Nucleus accumbens (tissue), 56 donors: ENCODE measurements at places on chromosomes 2 and 18.

- no peak for DNase-seq
These were observed 909 bp downstream of the ATP6V1C2 start for GRCh38 chr2:10722252-10722825.

- DNase-seq = no peak
These were observed 14.8 kb downstream of the SP110 start for GRCh38 chr2:230205034-230205433.

- DNase-seq = no peak
These were observed 818.8 kb downstream of the SLC4A3 start for GRCh38 chr2:220446106-220446712.

DNA sequence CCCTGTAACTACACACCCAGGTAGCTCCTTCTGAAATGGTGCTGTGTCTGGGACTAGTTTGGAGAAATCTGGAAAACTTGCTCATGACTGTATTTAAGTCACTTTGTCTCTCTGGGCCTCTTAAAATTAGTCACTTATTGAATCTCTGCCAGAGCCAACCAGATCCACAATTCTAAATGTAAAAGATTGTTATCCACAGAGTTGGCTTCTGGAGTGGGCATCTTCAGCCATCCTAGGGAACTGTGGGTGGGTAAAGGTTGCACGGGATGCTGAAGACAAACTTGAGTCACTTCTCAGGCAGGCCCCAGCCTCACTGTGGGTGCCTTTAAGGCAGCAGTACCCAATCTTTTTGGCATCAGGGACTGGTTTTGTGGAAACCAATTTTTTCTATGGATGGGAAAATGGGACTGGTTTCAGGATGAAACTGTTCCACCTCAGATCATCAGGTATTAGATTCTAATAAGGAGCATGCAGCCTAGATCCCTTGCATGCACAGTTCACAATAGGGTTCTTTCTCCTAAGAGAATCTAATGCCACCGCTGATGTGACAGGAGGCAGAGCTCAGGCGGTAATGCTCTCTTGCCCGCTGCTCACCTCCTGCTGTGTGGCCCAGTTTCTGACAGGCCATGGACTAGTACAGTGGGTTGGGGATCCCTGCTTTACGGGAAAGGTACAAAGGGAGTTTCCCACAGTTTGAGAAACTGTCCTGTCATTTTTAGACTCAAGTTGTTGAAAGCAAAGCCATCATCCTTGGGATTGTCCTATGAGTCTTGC lies 98.3 kb upstream of the SPRED2 start:
- no peak for DNase-seq

DNA sequence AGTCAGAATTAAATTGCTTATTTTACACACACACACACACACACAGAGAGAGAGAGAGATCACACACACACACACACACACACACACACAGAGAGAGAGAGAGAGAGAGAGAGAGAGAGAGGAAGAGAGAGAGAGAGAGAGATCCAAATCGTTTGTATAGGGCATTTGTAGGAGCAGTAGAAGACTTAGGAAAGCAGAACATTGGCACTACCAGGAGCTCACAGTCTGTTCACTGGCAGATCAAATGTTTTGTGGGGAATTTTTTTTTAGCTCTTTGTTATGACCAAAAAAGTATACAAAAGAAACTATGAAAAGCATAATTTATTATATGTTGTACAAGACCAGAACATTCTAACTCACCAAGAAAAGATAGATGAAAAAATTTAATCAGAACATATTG lies 81.8 kb downstream of the MBD5 start:
- DNase-seq = no peak

GRCh38 chr18:50776383-50776782 lies 43.4 kb downstream of the MRO start:
- no peak for DNase-seq

- no peak for DNase-seq
These were observed 573.4 kb downstream of the TSN start for GRCh38 chr2:122328816-122329215.

GRCh38 chr2:179373816-179374215 lies 109.2 kb upstream of the SESTD1 start:
- DNase-seq = no peak

DNA sequence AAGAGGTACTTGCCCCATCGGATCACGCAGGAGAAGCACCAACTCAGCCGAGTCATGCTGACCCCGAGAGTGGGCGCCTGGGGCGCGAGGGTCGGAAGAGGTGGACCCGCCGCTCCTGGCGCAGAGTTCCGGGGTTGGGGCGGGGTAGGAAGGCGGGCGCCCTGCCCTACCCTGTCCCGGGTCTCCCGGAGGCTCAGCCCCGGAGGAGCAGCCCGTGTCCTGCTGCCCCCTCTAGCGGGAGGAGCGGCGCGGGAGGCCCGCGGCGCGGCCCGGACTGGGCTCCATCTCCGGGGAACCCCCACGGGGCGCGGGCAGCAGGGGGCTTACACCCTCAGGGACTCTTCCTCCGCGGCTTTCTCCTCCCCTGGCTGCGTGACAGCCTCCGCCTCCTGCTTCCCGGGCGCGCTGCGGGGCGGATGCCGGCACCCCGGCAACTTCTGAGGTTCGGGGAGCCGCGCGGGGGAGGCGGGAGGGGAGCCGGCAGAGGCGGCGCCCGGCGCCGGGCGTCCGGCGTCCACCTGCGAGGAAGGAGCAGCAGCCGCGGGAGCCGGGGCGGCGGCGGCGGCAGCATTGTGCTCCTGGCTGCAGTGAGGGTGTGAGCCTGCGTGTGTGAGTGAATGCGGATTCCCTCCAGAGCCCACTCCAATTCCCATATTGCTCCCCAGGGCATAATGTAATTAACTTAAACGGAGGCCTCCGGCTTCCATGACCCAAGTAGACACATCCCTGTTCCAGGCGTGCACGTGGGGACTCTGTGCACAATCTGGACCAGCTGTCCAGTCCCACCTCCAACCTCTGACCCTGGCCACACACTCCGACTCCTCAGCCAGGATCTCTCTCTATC lies 7.6 kb upstream of the TNS1 start:
- DNase-seq = no peak

DNA sequence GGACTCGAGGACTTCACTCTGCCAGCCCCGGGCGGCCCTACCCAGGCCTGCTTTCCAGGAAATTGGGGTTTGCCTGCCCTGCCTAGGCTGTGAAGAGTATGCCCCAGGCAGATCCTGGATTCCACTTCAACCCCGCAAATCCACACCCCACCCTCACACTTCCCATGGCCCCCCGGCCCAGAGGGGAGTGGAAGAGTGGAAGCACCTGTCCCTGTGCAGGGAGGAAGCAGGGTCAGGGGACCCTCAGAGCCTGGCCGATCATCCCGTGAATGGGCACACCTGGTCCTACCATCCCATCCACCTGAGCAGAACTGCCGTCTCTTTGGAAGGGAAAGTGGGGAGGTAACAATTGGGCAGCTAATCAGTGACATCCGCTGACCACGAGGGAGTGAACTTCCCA lies 245.2 kb downstream of the EIPR1 start:
- DNase-seq = no peak

DNA sequence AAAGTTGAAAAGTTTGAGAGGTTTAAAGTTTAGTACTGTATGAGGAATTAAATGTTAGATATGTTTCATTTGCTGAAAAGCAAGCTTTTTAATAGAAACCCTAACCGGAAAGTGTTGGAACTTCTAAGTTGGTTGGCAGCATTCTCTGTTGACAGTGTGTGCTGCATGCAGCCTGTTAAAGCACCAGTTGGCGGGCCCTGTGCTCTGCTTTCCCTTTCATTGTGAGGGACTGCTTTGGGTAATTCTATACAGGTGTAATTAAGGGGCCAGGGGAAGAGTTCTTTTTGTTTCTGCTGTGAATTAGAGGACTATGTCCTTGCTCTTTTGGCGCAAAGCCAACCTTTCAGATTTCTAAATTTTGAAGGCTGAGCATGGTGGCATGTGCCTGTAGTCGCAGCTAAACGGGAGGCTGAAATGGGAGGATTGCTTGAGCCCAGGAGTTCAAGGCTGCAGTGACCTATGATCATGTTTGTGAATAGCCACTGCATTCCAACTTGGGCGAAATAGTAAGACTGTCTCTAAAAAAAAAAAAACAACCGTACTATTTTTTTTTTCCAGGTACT lies 20.1 kb downstream of the PLEKHB2 start:
- no peak for DNase-seq

GRCh38 chr2:101362316-101362715 lies 25.0 kb downstream of the CREG2 start:
- DNase-seq = peak; percentile 22

DNA sequence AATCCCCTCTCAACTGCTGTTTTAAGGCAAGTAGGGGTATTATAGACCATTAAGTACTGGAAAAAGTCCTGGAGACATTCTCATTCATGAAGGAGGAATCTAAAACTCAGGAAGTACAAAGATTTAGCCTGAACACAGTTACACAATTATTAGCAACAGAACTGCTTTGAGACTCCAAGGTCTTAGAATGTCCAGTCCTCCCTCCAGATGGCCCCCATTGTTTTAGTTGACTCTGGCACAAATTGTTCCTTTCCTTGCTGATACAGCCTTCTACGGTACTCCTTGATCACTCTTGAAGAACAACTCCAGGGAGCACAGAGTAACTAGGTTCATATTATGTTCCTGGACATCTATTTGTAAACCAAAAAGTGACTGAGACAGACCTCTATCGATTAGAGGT lies 210.1 kb upstream of the RND3 start:
- no peak for DNase-seq

- no peak for DNase-seq
These were observed 159.2 kb upstream of the RAB12 start for GRCh38 chr18:8450013-8450412.
